ENCODE measurements at places on chromosomes 5 and 9.
A peak's percentile ranks its signal among the peaks of the same experiment; 100 is the strongest.

DNA sequence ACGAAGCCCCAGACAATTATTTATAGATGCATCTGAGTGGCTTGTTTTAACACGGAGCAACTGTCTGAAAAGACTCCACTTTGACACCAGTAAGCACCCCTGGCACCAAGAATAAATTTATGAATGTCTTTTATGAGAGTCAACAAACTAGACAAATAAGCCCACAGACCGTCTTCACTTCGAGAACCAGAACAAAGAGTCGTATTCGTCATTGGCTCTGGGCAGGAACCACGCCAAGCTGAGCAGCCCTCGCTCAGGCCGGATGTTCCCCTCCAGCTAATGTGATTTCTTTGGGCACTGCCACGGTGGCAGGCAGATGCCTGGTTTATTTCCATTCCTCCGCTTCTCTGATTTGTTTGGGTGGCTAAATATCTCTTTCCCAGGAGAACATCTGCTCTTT is 91.9 kb upstream of the STC2 start:
- DNase-seq: no peak

DNA sequence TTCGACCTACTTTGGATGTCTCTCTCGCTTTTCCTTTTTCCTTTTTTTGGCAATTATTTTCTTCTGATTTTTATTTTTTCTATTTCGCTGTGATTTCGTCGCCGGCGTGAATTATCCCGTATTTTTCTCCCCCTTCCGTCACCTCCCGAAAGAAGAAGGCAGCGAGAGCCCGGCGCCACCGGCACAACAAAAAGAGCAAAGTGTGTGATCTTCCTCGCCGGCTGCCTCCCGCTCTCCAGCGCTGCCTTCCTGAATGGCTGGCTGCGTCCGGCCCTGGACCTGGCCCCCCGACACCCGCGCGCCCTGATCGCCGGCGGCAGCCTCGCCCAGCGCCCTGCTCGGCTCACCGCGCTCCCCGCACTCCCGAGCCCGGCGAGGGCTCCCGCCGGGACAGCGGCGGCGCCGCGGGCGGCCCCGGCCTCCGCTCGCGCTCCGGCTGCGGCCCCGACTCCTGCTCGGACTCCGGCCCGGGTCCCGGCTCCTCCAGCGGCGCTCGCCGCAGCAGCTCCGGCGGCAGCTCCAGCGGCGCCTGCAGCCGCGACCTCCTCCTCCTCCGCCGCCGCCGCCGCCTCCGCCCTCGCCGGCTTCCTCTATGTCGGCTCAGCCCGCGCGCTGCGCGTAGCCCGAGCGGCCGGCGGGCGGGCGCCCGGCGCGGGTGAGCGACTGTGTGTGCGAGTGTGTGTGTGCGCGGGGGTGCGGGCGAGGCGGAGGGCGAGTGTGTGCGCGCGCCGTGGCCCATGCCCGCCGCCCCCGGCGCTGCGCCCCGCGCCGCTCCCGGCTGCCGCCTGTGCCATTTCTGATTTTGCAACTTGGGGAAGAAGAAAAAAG is 960 bp downstream of the NR2F1 start:
- peak; percentile 58 for DNase-seq

GRCh38 chr9:73714294-73714693 is 562.6 kb downstream of the ANXA1 start:
- DNase-seq: no peak

GRCh38 chr9:136650648-136651047 is 12.1 kb upstream of the EGFL7 start:
- no peak for DNase-seq

GRCh38 chr9:124964604-124965003 is 23.7 kb upstream of the GOLGA1 start:
- no peak for DNase-seq

DNA sequence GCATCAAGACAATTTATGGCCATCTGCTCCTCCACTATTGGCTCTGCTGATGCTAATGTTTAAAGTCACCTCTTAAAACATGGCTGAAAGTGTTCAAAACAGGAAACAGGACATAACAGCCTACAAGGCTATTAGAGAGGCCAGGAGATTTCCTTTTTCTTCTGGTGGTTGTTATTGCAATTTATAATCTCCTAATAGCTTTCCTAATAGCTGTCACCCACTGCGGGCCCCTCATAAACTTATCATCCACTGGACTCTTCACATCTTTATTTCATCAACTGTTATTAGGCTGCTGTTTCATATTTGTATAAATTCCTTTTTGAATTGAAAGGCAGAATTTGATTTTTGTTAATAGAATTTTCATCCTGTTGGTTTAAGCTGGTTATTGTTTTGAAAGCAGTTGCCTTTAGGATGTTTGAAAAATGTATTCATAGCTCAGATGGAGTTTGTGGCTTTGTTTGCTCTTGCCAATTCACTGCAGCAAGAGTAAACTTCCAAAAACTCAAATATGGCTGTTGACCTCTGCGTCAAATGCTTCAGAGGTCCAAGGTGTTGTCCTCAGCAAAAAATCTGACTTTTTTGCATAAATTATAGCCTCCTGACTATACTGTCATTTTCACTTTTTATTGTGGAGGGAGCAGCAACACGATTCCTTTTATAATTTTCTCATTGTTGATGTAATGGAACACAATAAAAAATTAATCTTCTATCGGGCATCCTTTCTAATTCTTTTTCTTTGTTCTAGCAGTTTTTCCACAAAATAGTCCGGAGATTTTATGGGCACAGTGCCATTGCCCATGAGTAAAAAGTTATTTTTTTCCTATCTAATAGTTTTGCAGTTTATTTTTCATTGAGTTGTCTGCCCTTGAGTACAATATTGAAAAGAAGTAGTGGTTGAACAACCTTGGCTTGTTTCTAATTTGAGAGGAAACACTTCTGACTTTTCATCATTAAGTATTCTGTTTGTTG is 69.3 kb downstream of the MAT2B start:
- DNase-seq: no peak

- no peak for DNase-seq
Observed at GRCh38 chr9:107337676-107338590, 54.9 kb downstream of the RAD23B start.

DNA sequence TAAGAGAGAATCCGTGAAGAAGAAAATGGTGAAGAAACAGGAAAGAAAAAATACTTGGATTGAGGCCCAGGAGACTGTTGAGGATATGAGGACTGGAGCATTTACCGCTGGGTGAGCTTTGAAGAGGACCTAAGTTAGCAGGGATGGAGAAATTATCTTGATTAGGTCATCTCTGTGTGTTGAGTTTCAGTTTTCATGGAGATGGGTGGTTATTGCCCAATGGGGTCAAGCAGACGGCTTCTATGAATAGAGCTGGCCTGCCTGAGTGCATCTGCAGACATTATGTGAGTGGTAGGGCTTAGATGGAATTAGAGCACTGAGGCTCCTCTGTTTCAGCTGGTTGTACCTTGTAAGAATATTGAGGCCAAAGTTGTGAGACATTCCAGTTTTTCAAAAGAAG is 245.4 kb upstream of the FBXL7 start:
- DNase-seq: no peak

GRCh38 chr5:173232499-173233346 is 2.3 kb downstream of the NKX2-5 start:
- no peak for DNase-seq

- DNase-seq: no peak
Observed at GRCh38 chr5:34580983-34581382, 75.1 kb upstream of the RAI14 start.

DNA sequence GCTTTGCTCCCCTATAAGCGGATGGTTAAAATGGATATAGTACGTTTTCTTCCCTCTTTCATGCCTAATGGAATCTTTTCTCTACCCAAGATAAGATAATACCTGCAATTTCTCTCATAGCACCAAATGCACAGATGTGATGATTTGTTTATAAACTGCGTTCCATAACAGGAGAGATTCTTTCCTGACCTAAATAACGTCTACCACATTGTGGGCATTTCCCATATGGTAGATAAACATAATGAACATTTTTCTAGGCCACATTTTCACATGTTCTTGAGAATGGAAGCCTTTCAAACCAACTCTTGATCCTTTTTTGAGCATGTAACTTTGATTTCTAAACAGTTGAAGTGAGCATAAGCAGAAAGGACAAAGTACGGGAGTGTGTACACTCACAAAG is 448.5 kb downstream of the CSNK1G3 start:
- no peak for DNase-seq

DNA sequence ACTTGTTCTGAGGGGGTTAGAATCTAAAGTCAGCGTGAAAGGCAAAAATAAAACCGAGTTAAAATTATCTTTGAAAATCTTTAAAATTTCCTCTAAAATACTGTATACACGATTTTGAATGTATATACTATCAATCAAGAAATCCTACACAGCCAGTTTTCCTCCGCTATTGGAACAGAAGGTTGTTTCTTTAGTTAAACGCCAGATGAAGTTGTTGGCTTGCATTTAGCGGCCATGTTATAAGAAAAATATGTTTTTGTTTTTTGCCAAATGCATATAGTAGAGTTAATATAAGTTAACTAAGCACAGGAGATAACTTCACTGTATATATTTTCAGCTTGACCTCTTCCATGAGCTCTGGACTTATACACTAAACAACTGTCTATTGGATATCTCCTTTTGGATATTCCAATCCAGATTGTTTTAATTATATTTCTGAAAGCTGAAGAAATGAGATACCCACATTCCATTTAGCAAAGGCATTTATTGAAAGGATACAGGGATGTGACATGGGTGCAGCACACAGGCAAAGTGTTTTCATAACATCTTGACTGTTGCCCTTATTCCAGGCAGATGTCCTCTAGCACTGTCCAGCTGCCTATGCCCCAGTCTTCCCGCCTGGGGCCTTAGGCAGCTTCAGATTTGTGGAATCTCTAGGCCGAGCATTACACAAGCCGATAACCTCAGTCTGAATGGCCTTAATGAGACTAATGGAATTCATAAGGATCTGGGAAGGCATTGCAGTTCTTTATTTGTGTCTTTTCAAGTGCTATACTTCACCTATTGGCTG is 10.0 kb upstream of the ATG10 start:
- DNase-seq: no peak

GRCh38 chr5:104955479-104955878 is 1392.9 kb upstream of the NUDT12 start:
- DNase-seq: no peak

DNA sequence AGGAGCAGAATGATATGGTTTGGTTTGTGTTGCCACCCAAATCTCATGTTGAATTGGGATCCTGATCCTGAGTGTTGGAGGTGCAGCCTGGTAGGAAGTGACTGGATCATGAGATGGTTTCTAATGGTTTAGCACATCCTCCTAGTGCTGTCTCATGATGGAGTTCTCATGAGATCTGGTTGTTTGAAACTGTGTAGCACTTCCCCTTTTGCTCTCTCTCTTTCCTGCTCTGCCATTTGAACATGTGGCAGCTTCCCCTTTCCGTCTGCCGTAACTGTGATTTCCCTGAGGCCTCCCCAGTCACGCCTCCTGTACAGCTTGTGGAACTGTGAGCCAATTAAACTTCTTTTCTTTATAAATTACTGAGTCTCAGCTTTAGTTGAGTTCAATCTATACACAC is 756.8 kb upstream of the CDH6 start:
- peak; percentile 33 for DNase-seq

DNA sequence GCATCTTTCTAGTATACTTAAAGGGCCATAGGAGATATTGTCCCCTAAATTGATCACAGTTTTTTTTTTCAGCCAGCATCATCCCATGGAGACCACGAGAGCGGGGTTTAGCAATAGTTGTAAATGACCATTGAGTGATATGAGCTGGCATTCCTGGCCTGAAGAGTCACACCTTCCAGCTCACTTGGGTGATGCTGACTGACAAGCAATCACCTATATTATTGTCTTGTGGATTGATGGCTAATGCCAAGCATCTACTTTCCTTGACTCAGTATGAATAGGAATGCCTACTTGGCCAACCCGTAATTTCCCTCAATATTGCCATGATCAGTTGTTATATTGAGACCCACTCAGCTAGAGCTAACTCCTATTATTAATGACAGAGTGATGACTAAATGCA is 70.5 kb downstream of the ADAMTSL1 start:
- no peak for DNase-seq

GRCh38 chr5:106854105-106854687 is 816.5 kb downstream of the EFNA5 start:
- DNase-seq: no peak

DNA sequence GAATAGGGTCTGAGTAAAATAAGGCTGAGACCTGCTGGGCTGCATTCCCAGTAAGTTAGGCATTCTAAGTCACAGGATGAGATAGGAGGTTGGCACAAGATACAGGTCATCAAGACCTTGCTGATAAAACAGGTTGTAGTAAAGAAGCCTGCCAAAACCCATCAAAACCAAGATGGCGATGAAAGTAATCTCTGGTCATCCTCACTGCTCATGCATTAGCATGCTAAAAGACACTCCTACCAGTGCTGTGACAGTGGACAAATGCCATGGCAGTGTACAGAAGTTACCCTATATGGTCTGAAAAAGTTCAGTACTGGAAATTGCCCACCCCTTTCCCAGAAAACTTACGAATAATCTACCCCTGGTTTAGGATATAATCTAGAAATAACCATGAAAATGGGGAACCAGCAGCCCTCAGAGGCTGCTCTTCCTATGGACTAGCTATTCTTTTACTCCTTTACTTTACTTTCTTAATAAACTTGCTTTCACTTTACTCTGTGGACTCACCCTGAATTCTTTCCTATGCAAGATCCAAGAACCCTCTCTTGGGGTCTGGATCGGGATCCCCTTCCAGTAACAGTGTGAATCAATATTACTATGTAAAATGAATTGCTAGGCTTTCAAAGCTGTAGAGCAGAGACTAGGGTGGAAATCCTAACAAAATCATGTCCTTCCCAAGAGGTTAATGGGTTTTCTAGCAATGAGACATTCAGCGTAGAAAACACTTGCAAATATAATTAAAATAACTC is 257.8 kb downstream of the KIAA0825 start:
- DNase-seq: no peak

GRCh38 chr9:24793787-24794186 is 248.1 kb upstream of the IZUMO3 start:
- no peak for DNase-seq

DNA sequence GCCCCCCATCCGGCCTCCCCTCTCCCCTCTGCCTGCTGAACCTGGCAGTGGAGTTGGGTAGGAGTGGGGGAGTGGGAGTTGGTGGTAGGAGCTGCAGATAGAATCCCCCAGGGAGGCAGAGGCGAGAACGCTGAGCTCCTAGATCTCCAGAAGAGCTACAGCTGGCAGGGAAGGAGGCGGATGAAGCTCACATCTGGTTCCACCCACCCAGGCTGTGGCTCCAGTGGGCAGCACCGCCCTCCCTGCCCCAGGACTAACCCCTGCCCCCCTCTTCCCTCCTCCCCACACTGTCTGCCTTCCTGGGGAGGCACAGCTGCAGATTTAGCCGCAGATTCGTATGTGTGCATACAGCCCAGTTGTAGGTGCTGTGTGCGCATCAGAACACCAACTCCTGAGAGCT is 34.2 kb downstream of the C9orf50 start:
- no peak for DNase-seq

DNA sequence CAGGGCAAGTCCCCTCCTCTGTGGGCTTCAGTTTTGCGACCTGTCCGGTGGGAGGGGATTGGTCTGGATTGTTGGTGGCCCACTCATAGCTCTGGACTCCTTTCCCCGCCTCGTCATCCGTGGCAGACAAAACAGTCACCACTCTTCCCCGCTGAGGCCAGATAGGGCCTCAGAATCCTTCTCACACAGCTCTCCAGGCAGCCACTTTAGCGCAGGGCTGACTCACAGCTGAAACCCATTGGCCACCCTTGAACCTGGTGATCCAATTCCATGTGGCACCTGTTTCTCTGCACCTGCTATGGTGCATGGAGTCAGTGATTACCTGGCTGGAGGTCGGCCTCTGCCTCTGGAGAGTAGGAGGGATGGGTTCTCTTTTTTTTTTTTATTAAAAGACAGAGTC is 15.8 kb upstream of the CACFD1 start:
- DNase-seq: no peak

- no peak for DNase-seq
Observed at GRCh38 chr5:24904981-24905517, 260.3 kb upstream of the CDH10 start.

Data from RPMI8226 (cell line).